Naive thymus-derived CD4-positive, alpha-beta T cell (primary cell): ENCODE measurements at places on chromosomes 2 and 18.
A peak's percentile ranks its signal among the peaks of the same experiment; 100 is the strongest.

DNA sequence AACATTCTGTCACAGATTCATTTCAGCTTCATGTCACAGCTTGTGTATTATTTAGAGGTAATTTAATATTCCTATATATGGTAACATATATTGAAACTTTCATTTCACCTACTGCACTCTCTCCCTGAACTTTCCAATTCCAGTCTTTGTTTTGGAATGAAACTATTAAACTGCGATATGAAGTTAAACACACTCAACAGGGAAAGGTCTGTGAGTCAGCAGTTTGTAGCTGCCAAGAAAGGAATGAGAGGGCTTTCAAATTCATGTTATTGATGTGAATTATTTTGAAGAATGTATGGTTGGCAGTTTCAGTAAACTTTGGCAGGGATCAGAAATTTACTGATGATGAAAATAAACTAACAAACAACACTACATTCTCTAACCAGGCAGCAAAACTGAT, 148.3 kb downstream of the HNMT start:
- no peak overlapping the region for H3K27ac ChIP-seq
- H3K4me3 ChIP-seq: no peak overlapping the region
- H3K4me1 ChIP-seq: no peaks in the 10 kb centered on the region
- no peaks in the 10 kb centered on the region for H3K36me3 ChIP-seq
- no peak for DNase-seq

- no peak overlapping the region for H3K4me3 ChIP-seq
- no peaks in the 10 kb centered on the region for H3K36me3 ChIP-seq
Observed at GRCh38 chr2:198453866-198454265, 649.5 kb downstream of the PLCL1 start.

- no peaks in the 10 kb centered on the region for H3K4me1 ChIP-seq
- no peaks in the 10 kb centered on the region for H3K36me3 ChIP-seq
- H3K4me3 ChIP-seq: no peak overlapping the region
- no peak for DNase-seq
Observed at GRCh38 chr18:39434223-39434920, 1868.8 kb upstream of the CELF4 start.

DNA sequence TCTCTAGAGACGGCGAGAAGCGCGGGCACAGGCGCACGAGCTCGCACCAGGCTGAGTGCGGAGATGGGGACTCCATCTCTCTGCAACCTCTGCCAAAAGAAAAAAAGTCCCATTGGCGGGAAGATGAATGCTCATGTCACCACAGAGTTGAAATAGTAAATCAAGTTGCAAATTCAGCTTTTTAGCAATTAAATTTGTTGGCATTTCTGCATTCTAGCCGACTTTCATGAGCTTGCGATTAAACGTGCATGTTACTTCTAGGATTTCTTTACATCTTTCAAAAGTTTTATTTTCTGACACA, 588 bp downstream of the CHAC2 start:
- no peaks in the 10 kb centered on the region for H3K27me3 ChIP-seq
- peak overlapping the region; percentile 86 for H3K27ac ChIP-seq
- H3K36me3 ChIP-seq: no peaks in the 10 kb centered on the region

GRCh38 chr2:40118622-40119021, 333.3 kb downstream of the SLC8A1 start:
- H3K36me3 ChIP-seq: no peaks in the 10 kb centered on the region
- H3K27me3 ChIP-seq: no peaks in the 10 kb centered on the region
- no peaks in the 10 kb centered on the region for H3K4me1 ChIP-seq
- no peak overlapping the region for H3K27ac ChIP-seq
- no peak for DNase-seq

DNA sequence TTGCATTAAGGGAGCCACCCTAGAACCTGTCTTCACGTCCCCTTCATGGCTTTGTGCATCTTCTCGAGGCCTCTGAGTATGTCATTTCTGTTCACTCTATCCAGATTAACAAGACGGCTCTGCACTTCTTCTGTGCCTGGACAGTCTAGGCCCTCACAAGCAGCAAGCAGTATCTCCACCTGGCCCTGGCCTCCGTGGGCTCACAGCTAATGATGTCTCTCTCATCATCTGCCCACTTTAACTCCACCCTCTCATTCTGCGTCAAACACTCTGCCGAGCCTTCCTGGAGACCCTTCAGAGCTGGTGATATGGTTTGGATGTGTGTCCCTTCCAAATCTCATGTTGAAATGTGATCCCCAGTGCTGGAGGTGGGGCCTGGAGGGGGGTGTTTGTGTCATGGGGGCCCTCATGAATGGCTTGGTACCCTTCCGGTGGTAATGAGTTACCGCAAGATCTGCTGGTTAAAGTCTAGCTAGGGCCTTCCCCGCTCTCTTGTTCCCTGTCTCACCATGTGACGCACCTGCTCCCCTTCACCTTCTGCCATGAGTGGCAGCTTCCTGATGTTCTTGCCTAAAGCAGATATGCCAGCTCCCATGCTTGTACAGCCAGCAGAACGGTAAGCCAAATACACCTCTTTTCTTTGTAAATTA, 132.5 kb upstream of the ID2 start:
- no peak for DNase-seq
- no peak overlapping the region for H3K4me3 ChIP-seq
- no peaks in the 10 kb centered on the region for H3K36me3 ChIP-seq
- no peaks in the 10 kb centered on the region for H3K27me3 ChIP-seq
- H3K4me1 ChIP-seq: peaks cover 25% of the 10 kb centered on the region
- H3K27ac ChIP-seq: no peak overlapping the region

DNA sequence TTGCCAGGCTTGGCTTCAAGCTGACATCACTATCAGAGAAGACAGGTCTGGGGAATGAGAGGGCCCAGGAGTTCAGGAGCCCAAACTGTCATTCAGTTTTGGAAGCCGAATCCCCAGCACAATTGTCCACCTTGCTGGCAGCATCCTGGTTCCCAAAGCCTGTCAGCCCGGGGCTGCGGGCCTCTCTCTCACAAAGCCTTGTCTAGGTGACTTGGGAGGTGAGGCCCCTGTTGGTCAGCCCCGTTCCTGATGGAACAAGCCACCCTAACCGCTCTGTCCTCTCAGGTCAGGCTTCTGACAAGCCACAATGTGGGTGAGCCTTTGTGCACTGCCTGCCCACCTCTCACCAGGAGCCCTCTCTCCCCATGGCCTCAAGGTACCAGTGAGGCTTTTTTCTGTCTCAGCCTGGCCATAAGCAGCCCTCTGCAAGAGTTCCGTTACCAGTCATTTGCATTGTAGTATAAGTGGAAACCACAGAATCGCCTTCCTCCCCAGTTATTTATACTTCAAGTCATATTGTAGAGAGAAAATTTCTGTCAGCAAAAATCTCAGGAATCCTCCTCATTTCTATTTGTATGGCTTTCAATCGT, 100.6 kb downstream of the MSH2 start:
- H3K4me1 ChIP-seq: no peaks in the 10 kb centered on the region
- no peaks in the 10 kb centered on the region for H3K36me3 ChIP-seq
- H3K27me3 ChIP-seq: no peaks in the 10 kb centered on the region
- DNase-seq: no peak
- H3K27ac ChIP-seq: no peak overlapping the region

DNA sequence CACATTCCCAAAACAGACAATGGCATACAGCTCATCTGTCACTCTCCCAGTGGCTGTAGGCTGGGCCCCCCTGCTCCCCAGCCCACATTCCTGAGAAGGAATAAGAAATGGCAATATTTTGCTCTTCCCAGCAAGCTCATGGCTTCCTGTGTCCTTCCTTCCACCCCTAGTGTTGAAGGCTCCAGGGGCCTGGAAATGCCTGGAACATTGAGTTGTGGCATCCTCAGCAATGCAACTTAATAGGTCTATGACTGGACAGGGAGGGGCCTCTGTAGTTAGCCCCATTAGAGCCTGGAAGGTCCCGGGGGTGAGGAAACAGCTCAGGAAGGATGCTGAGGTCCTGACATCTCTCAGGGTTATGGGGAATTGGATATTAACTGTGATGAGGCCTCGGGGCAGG, 3.3 kb downstream of the KIF3C start:
- no peaks in the 10 kb centered on the region for H3K36me3 ChIP-seq
- no peaks in the 10 kb centered on the region for H3K27me3 ChIP-seq
- H3K27ac ChIP-seq: no peak overlapping the region
- H3K4me3 ChIP-seq: no peak overlapping the region

GRCh38 chr18:2537296-2537695, 34.0 kb downstream of the METTL4 start:
- DNase-seq: no peak
- no peaks in the 10 kb centered on the region for H3K27me3 ChIP-seq
- H3K4me1 ChIP-seq: no peaks in the 10 kb centered on the region
- H3K4me3 ChIP-seq: no peak overlapping the region

DNA sequence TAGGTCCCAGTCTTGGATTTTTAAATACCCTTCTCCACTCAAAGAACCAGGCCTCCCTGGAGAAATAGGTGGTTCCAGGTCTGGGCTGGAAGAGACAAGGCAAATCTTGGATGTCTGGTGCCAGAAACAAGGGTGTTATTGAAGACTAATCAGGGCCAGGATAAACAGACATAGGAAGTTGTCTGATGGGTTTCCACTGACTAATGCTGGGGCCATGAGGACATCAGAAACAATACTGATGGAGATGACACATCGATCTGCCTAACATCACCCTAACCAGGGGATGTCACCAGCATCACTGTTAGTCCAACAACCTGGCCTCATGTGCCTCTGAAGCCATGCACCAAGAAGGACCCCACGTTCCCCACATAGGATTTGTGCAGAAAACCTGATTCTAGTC, 42.5 kb upstream of the GLI2 start:
- H3K4me3 ChIP-seq: no peak overlapping the region
- no peaks in the 10 kb centered on the region for H3K36me3 ChIP-seq
- no peaks in the 10 kb centered on the region for H3K27me3 ChIP-seq
- no peak overlapping the region for H3K27ac ChIP-seq
- DNase-seq: no peak

GRCh38 chr2:238554468-238555315, 128.0 kb downstream of the ASB1 start:
- DNase-seq: no peak
- no peaks in the 10 kb centered on the region for H3K36me3 ChIP-seq
- H3K27ac ChIP-seq: no peak overlapping the region
- no peaks in the 10 kb centered on the region for H3K27me3 ChIP-seq
- no peak overlapping the region for H3K4me3 ChIP-seq

- no peaks in the 10 kb centered on the region for H3K36me3 ChIP-seq
- H3K27ac ChIP-seq: no peak overlapping the region
- no peak for DNase-seq
Observed at GRCh38 chr18:9700261-9700796, 7.8 kb upstream of the RAB31 start.

GRCh38 chr2:165893556-165893955, 60.0 kb downstream of the TTC21B start:
- peaks cover 4% of the 10 kb centered on the region for H3K36me3 ChIP-seq
- H3K4me1 ChIP-seq: no peaks in the 10 kb centered on the region
- H3K4me3 ChIP-seq: no peak overlapping the region
- DNase-seq: no peak

DNA sequence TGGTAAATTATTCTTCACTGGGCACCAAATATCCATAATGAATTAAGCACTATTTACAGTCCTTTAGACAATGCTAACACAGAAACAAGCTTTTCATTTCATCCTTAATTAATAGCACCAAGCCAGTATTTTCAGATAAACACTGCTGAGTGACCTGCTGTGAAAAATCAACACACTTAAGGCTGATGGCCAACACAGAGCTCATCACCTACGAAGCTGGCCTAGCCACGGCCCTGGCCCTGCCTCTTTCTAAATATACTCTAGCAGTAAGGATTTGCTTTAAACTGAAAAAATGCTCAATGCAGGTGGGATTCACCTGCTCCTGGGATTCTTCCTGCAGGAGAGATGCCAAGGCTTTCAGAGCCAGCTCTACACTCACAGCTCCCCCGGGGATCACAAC, 18.4 kb downstream of the CYB5A start:
- no peaks in the 10 kb centered on the region for H3K36me3 ChIP-seq
- DNase-seq: no peak
- no peaks in the 10 kb centered on the region for H3K27me3 ChIP-seq
- no peaks in the 10 kb centered on the region for H3K4me1 ChIP-seq
- H3K4me3 ChIP-seq: no peak overlapping the region
- no peak overlapping the region for H3K27ac ChIP-seq

GRCh38 chr2:147135376-147135775, 709.5 kb upstream of the ACVR2A start:
- no peak overlapping the region for H3K27ac ChIP-seq
- no peaks in the 10 kb centered on the region for H3K27me3 ChIP-seq
- no peaks in the 10 kb centered on the region for H3K36me3 ChIP-seq
- H3K4me1 ChIP-seq: no peaks in the 10 kb centered on the region

DNA sequence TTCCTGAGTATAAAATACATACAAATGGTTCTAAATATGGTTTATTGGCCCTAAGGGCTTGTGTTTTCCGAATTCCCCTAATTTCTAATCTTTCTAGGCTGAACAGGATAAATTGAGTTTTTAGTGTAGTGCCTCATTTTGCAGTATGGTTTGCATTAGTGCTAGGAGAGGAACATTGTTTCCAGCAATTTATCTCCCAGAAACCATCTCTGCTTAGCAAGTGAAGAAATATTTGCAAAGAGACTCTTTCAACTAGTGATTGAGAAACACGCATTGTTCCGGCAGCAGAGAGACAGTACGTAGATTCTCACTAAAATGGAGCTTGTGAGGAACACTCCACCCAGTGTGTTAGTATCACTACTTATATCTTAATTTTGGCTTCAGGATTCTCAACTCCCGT, 177.8 kb upstream of the EPAS1 start:
- no peaks in the 10 kb centered on the region for H3K36me3 ChIP-seq
- no peaks in the 10 kb centered on the region for H3K27me3 ChIP-seq
- no peak for DNase-seq
- H3K4me1 ChIP-seq: no peaks in the 10 kb centered on the region
- no peak overlapping the region for H3K27ac ChIP-seq
- no peak overlapping the region for H3K4me3 ChIP-seq

- H3K36me3 ChIP-seq: no peaks in the 10 kb centered on the region
- no peaks in the 10 kb centered on the region for H3K4me1 ChIP-seq
Observed at GRCh38 chr2:225893151-225893550, 493.6 kb downstream of the NYAP2 start.

DNA sequence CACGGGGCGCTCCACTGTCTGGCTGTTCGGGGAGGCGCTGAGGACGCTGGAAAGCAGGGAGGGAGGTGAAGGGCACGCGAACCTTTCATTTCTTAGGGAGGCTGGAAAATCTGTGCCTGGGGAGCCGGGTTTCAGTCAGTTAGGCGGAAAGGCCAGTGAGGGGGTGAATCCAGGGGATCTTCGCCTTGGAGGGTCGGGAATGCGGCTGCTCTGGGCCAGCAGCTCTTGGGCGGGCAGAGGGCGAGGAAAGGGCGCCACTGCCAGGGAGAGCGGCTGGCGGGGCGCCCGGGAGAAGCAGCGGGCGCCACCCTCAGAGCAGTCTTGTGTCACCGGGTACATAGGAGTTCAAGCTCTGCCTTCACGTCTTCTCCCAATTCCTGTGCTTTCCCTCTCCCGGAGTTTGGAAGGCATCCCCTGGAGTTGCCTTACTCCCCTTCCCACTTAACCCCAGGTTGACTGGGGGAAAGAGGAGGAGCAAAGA, 1.4 kb downstream of the CCDC85A start:
- H3K36me3 ChIP-seq: no peaks in the 10 kb centered on the region
- H3K27me3 ChIP-seq: peaks cover 7% of the 10 kb centered on the region
- H3K27ac ChIP-seq: no peak overlapping the region
- no peaks in the 10 kb centered on the region for H3K4me1 ChIP-seq

GRCh38 chr2:27191070-27191829, 20.6 kb upstream of the ATRAID start:
- no peaks in the 10 kb centered on the region for H3K36me3 ChIP-seq
- no peaks in the 10 kb centered on the region for H3K27me3 ChIP-seq
- DNase-seq: peak; percentile 60
- H3K27ac ChIP-seq: no peak overlapping the region
